ENCODE measurements at places on chromosomes 1 and 21.
A peak's percentile ranks its signal among the peaks of the same experiment; 100 is the strongest.

DNA sequence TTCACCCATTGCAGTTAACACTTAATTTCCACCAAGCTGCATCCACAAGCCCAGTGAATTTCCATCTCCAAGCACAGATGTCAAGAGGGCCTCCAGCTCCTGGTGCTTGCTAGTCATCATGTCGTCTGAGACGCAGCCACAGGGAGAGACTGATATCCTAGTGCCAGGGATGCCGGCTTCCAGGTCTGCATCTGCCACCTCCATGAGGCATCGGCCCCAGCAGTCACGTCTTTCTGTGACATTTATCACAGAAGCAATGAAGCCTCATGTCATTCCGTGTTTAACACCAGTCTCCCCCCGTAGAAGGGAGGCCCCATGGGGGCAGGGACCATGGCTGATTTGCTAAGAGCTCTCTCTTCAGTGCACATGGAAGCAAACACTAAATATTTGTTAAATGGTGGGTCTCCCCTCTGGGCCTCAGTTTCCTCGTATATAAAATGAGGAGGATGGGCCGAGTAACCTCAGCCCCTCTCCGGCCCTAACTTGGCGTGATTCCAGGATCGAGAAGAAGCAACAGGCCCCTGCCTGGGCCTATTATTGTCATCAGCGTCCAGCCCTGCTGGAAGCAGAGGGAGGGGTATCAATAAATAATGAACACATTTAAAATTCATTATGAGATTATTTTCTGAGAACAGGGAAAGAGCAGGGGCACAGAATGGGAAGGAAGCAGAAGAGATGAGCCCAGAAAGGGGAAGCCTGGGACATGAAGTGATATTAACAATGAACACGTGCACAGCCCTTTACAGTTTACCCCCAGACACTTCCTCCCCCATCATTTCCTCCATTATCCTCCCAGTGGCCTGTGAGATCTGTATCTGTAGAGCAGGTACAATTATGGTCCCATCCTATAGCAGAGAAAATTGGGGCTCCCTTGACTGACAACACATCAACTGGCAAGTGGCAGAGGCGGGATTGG is 837 bp upstream of the C1QB start:
- no peak for DNase-seq

GRCh38 chr1:248926401-248927182 is 20.6 kb downstream of the PGBD2 start:
- DNase-seq = no peak

DNA sequence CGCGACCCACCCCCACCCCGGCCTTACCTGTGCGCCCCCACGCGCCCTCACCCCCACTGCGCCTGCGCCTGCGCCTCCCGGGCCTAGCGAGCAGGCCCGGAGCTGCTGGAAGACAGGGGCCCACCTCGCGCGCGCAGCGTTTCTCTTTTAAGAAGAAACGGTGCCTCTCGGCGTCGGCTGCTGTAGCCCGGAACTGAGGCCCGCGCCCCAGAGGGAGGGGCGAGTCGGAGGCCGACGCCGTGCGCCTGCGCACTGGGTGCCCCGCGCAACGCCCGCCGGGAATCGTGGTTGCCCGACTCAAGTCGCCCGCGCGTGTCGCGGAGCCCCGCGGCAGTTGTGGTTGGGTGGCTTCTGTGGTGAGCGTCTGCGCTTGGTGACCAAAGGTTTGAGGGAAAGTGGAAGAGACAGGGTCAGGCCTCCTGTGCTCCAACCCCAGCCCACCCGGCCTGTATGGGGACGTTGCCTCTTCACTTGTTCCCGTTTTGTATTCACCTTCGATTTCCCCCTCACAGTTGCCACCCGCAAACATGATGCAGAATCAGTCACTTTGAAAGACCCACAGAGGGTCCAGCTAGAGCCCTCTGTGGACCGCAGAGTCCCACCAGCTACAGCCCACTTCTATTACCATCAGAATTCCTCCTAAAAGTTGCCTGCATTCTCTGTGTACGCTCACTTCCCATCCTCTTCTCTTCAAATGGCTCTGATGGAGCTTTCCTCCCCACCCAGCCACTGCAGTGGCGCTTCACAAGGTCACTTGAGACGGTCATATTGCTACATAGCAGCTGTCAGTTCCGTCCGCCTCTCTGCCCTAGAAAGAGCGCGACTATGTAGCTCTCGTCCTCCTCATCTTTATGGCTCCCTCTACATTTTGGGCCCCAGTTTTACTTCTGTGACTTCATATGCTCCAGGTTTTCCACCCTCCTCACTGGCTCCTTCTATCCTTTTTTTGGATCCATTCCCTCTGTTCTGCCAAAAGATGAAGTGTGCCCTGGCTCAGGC is at the start of gene ZNF692:
Gene ZNF692 (minus strand): TSS at position 195 of the 999 bp plus-strand sequence. CDS start 776 bp downstream, outside the sequence.
- DNase-seq = peak; percentile 95

DNA sequence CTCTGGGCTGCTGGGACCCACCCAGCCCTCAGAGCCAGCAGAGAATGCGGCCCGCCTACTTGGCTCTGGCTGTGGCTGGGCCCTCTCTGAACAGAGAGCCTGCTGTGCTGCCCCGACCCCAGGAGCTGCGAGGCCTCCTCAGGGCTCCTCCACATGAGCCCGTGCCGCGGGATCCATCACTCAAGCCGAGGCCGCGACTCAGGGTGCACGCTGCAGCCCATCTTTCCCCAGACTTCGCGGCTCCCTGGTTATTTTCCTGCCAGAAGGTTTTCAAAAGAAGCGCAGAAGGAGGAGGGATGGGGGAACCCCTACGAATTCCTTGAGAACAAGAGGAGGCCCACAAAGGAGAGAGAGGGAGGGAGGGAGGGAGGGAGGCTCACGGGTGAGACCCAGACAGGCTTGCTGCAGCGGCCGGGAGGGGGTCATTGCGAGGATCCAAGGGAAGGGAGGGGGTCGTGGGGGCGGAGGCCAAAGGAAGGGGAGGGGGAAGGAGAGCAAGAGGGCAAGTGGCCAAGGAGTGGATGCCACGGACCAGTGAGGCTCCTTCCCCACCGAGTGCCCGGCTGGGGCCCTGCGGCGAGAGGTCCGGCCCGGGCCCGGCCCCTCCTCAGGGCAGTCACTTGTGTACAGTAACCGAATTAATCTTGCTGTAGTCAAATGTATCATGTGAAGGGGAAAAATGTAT is 146.8 kb downstream of the CASZ1 start:
- DNase-seq = no peak

DNA sequence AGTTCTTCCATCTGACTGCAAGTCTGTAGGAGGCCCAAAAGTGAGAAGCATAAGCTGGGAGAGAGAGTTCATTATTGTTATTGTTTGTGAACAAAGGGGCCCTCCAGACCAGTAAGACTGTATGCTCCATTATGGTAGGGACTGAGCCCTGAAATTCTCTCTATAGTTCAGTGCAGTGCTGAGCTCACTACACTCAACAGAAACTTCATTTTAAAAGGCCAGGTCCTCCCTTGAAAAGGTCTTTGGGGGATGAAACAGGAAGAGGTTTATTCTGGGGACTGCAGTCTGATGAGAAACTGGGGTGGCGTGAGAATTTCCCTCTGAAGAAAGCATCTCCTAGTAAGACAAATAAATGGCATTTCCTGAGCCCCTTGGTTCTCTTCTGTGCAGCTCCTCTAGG is 5.5 kb upstream of the GATAD2B start:
- DNase-seq = no peak

- DNase-seq = no peak
Measured at GRCh38 chr1:218315638-218316037, 29.5 kb upstream of the TGFB2 start.

Measured in stimulated activated CD8-positive, alpha-beta memory T cell treated with anti-CD3 and anti-CD28 coated beads, Interleukin-15, amount 100 ng/mL, for 48 hours (primary cell).